ENCODE measurements at places on chromosomes 13 and 19.

GRCh38 chr13:113358653-113359190, 5.2 kb downstream of the GRTP1 start:
- DNase-seq: peak; percentile 35

DNA sequence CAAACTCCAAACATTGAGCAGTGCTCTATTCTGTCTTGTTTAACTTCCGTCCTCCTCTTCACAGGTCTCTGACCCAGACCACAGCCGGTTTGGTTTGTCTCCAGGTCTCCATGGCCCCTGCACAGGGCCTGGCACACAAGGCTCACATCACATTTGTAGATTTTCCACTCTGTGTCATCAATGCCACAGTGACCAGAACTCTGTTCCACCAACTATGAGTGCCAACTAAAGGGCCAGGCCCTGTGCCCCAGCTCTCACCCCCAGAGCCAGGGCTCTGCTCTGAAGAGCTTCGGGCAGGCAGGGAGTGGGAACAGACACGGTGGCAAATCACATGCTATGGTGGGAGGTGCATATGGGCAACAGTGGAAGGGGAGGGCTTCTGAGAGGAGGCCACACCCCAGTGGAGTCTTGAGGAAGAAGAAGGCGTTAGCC, 16.0 kb downstream of the SMG9 start:
- no peak for DNase-seq

- peak; percentile 71 for DNase-seq
Measured at GRCh38 chr13:83895994-83896580, 13.8 kb upstream of the SLITRK1 start.

- DNase-seq: no peak
Measured at GRCh38 chr13:105370011-105370650, 1165.3 kb downstream of the EFNB2 start.

DNA sequence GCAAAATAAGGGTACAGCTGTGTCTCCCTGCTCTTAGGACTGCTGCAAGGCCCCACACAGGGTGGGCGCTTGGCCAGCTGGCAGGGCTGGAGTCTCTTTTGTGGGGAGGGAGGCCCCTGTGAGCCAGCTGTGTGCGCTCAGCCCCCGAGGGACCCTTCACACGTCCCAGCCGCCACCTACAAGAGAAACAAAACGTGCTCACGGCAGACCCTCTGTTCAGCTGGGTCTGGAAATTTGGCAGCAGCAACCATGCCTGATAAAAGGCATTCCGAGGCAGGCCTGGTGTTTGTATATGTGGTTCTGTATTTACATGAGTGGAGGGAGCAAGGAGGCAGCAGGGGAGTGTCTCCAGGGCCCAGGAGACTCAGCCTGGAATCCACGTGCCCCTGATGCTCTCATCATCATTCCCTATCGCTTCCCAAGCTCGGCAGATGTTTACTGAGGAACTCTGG, 49.7 kb downstream of the CRTC1 start:
- no peak for DNase-seq

DNA sequence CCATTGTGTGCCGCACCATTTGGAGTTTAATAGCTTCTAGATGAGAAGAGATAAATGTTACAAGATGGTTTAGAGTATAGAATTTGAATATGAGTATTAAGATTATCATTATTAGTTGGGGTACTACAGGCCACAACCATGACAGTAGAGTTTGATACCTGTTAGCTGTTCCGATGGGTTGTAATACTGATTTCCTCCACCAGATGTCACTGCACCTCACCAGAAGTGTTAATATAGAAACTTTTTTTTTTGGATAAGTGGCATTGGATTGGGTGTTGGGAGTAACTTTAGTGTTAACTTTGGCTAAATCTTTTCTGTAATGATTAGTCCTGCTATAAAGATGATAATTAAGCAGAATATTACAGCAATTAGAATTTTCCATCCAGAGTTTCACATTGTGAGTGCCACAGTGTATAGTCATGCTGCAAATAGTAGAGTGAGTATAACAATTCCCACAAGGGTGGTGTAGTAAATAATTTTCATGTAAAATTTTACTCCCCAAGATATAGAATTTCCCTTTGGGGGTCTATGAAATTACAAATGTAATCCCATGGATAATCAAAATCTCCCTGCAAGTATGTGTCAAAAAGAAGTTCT, 56.3 kb downstream of the PSG3 start:
- peak; percentile 1 for DNase-seq

- no peak for DNase-seq
Measured at GRCh38 chr19:38977445-38978325, 2.1 kb upstream of the FBXO17 start.

- DNase-seq: no peak
Measured at GRCh38 chr19:6417713-6418561, 6.7 kb downstream of the KHSRP start.

GRCh38 chr19:31312009-31312676, 37.1 kb downstream of the TSHZ3 start:
- peak; percentile 22 for DNase-seq

DNA sequence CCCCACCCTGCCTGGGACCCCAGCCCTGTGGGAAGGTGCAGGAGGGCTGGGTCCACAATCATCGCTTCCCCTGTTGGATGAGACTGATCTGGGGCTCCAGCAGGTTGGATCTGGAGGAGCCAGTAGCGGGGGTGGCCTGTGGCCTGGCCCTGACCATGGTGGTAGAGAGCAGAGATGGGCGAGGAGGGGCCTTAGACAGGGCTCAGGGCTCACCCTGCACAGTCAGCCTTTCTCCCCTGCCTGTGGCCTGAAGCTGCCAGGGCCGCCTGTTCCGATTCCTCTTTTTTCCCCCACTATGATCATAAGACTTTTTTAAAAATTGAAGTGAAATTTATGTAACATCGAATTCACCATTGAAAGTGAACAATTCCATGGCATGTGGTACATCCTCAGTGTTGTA, 18.2 kb downstream of the SIN3B start:
- no peak for DNase-seq

- no peak for DNase-seq
Measured at GRCh38 chr13:36298535-36299068, 988 bp upstream of the CCDC169 start.

GRCh38 chr13:58463841-58464240, 832.3 kb downstream of the PCDH17 start:
- DNase-seq: no peak

GRCh38 chr13:81771951-81772350, 1431.0 kb upstream of the SPRY2 start:
- no peak for DNase-seq

DNA sequence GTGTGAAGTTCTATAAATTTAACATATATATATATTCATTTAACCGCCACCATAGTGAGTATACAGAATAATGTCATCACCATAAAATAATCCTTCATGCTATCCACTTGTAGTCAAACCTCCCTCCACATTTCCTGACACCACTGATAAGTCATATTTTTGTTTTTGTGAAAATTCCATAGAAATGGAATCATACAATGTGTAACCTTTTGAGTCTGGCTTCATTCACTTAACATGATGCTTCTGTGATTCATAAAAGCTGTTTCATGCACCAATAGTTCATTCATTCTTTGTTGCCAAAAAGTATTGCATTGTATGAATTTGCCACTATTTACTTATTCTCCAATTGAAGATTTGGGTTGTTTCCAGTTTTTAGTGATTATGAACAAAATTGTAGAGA, 497.5 kb upstream of the PCDH20 start:
- DNase-seq: peak; percentile 82

GRCh38 chr19:30034321-30034720, 92.3 kb downstream of the URI1 start:
- DNase-seq: no peak

- DNase-seq: peak; percentile 10
Measured at GRCh38 chr13:37134411-37135041, 29.1 kb upstream of the CSNK1A1L start.

GRCh38 chr19:9498183-9498902, at the start of gene ZNF560:
ZNF560 (minus strand) TSS chr19:9498616; CDS start chr19:9475313, 23,303 bp downstream.
- no peak for DNase-seq

DNA sequence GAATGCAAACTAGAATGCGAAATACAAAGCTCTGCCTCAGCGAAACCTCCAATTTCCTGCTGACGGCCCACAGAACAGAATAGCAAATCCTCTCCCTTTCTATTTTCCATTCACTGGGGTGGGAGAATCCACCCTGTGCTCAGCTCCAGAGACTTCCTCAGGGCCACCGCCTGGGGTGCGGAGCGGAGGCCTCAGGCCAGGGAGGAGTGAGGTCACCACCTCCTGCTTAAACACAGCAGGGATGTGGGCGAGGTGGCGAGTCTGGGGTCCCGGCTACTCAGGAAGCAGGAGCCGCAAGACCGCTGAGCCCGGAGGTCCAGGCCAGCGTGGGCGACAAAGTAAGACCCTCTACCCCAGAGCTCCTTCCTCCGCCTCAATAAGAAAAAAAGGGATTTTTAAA, 666 bp upstream of the ZNF320 start:
- no peak for DNase-seq

DNA sequence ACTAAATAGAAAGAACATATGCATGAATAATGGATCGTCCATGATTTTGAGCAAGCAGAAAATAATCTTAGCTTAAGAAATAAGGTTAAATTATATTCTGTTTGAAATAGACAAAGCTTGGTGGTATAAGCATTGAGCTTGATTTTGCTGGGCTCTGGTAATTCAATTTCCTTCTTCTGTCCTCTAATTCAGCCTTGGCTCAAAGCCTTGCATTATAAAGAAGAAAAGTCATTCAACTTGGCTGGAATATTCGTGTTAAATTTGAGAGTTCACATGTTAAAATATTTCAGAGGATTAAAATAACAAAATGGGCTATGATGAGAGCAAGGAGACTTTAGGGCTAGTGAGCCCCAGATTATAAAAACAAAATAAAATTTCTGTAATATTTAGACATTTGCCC, 415.4 kb upstream of the PCDH20 start:
- no peak for DNase-seq

DNA sequence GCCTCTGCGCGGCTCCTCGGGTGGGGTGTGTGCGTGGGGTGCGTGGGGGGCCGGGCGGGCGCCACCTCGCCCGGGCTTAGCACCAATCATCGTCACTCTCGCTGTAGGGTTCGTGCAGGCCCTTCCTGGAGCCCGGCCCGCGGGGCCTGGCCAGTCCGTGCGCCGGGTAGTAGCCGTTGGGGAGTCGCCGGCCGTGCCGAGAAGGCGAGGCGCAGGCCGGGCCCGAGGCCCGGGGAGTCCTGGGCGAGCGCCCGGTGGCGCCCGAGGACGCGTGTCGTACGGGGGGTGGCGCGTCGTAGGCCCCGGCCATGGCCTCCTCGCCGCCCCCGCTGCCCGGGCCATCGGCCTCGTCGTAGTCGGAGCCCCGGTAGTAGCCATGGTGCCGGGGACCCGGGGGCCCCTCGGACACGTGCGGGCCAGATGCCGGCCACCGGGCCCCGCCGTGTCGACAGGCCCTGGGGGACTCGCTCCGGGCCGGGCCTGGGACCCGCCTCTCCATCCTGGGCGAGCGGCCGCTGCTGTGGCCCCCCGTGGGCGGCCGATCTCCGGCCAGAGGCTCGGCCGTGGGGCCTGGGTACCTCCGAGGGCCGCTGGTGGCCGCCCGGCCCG, 57.1 kb downstream of the IER2 start:
- no peak for DNase-seq

DNA sequence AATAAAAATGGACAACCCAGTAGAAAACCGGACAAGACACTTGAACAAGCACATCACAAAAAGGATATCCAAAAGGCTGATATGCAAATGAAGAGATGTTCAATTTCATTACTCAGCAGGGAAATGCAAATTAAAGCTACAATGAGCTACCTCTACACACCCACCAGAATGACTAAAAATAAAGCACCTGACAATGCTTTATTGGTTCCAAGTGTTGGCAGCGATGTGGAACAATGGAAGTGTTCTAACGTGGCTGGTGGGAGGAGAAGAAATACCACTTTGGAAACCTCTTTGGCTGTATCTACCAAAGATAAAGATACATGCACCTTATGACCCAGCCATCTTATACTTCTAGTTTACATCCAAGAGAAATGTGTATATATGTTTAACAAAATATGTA, 3.7 kb upstream of the ACP7 start:
- no peak for DNase-seq

- DNase-seq: no peak
Measured at GRCh38 chr13:18995259-18995873, 186.3 kb downstream of the TUBA3C start.

DNA sequence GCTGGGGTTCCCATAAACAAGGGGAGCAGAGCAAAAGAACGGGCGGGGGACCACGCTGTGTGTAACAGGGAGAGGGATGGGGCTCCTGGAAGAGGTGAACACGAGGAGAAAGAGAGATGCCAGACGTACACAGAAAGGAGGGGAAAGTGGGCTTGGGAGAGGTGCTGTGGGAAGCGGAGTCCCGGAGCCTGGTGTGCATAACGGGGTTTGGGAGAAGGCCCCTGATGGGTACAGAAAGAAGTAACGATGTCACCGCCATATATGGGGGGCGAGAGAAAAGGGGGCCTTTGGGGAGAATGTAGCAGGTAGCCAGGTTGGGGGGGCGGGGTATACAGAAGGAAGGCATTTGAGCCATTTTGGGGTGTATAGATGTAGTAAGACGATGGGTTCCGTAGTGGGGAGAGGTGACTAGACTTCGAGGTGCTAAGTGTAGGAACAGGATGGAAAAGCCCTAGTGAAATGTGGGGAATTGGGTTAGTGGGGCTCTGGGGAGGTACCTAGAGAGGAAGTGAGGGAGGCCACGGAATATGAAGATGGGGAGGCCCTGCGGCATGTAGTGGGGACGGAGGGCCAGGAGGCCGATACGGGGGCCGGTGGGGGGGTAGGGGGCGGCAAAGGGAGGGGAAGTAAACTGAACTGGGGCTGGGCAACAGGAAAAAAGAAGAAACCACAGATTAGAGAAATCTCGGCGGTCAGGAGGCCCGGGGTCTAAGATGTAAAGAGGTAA, 787 bp downstream of the ZNF580 start:
- peak; percentile 37 for DNase-seq

DNA sequence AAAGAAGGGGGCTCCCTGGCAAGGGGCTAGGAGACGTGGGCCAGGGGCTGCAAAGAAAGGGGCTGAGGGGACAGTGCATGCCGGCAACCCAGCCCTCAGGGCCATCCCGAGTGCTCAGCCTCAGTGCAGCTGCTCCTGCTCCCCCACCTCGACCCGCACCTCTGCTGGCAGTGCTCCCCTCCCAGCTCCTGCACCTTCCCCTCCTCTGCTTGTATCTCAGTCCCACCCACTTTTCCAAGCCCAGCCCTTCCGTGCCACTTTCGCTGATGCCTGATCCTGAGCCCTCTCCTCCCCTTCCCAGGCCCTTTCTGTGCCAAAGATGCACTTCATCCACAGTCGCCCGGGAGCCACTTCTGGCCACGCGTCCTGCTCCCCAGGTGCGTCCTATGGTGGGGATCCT, 69.9 kb upstream of the KCTD15 start:
- DNase-seq: no peak
